ENCODE measurements at places on chromosomes 1 and 21.

- no peak for DNase-seq
- no peaks in the 10 kb centered on the region for H3K27me3 ChIP-seq
- no peaks in the 10 kb centered on the region for H3K4me1 ChIP-seq
- no peaks in the 10 kb centered on the region for H3K36me3 ChIP-seq
- no peak overlapping the region for H3K27ac ChIP-seq
- no peak overlapping the region for H3K4me3 ChIP-seq
Observed at GRCh38 chr1:245197121-245197520, 42.3 kb downstream of the KIF26B start.

DNA sequence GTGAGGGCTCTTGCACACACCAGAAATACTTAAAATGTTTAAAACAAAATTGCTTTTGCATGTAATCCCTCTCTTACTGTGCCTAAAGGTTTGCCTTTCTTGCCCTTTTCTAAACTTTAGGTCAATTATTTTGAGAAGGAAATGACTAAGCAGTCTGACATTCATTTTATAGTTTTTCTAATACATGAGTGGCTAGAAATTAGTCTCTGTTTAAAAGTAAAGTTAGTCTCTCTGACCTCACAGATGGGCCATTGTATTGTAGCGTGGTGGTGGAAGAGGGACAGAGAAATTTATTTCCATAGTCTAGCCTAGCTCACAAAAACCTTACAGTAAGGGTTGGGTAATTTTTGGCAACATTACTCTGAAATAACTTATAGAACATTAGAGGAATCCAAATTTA is 3.6 kb upstream of the COL11A1 start:
- no peaks in the 10 kb centered on the region for H3K36me3 ChIP-seq
- no peak overlapping the region for H3K27ac ChIP-seq
- peaks cover 22% of the 10 kb centered on the region for H3K4me1 ChIP-seq
- no peaks in the 10 kb centered on the region for H3K27me3 ChIP-seq

GRCh38 chr1:181126871-181127587 is 38.5 kb downstream of the IER5 start:
- no peak overlapping the region for H3K27ac ChIP-seq
- no peaks in the 10 kb centered on the region for H3K36me3 ChIP-seq
- no peaks in the 10 kb centered on the region for H3K27me3 ChIP-seq
- H3K4me3 ChIP-seq = no peak overlapping the region
- DNase-seq = no peak

GRCh38 chr1:209190591-209191261 is 392.8 kb upstream of the CAMK1G start:
- H3K27me3 ChIP-seq = no peaks in the 10 kb centered on the region
- DNase-seq = no peak
- H3K4me1 ChIP-seq = no peaks in the 10 kb centered on the region
- H3K36me3 ChIP-seq = no peaks in the 10 kb centered on the region
- H3K27ac ChIP-seq = no peak overlapping the region
- H3K4me3 ChIP-seq = no peak overlapping the region

- H3K4me3 ChIP-seq = no peak overlapping the region
- H3K36me3 ChIP-seq = no peaks in the 10 kb centered on the region
- H3K27me3 ChIP-seq = no peaks in the 10 kb centered on the region
Observed at GRCh38 chr1:48049823-48050535, 52.8 kb upstream of the TRABD2B start.

GRCh38 chr1:192973202-192973601 is 86.0 kb downstream of the UCHL5 start:
- no peaks in the 10 kb centered on the region for H3K27me3 ChIP-seq
- peaks cover 4% of the 10 kb centered on the region for H3K4me1 ChIP-seq
- no peak for DNase-seq
- no peak overlapping the region for H3K4me3 ChIP-seq
- no peak overlapping the region for H3K27ac ChIP-seq

GRCh38 chr1:172640111-172640510 is 18.8 kb upstream of the FASLG start:
- no peak for DNase-seq
- H3K27ac ChIP-seq = no peak overlapping the region

- H3K4me1 ChIP-seq = no peaks in the 10 kb centered on the region
- no peak overlapping the region for H3K27ac ChIP-seq
- no peak for DNase-seq
- H3K4me3 ChIP-seq = no peak overlapping the region
Observed at GRCh38 chr1:147648933-147649332, 21.4 kb downstream of the ACP6 start.

- H3K27ac ChIP-seq = no peak overlapping the region
- DNase-seq = no peak
Observed at GRCh38 chr1:85992791-85993190, 163.8 kb downstream of the COL24A1 start.

DNA sequence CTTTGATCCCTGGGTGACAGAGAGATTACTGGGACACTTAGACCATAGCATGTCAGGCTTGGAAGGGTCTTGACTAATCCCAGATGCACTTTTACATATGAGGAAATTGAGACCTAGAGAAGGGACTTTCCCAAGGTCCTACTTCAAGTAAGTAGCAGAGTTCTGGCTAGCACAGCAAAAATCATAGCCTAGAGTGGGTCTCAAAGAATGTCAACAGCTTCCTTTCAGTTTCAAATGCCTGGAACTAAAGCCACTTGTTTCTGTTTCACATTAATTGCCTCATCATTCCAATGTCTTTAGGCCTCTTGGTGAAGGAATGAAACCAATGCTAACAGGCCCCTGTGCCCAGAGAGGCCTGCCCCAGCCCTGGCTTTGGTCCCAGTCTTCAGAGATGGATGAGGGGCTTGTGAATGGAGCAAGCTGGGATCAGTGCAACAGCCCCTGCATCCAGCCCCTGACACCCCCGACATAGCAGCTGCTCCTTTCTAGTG is 26.6 kb downstream of the ATF3 start:
- no peaks in the 10 kb centered on the region for H3K36me3 ChIP-seq
- no peak for DNase-seq
- peak overlapping the region; percentile 72 for H3K27ac ChIP-seq
- H3K4me1 ChIP-seq = peaks cover 23% of the 10 kb centered on the region
- H3K27me3 ChIP-seq = no peaks in the 10 kb centered on the region

DNA sequence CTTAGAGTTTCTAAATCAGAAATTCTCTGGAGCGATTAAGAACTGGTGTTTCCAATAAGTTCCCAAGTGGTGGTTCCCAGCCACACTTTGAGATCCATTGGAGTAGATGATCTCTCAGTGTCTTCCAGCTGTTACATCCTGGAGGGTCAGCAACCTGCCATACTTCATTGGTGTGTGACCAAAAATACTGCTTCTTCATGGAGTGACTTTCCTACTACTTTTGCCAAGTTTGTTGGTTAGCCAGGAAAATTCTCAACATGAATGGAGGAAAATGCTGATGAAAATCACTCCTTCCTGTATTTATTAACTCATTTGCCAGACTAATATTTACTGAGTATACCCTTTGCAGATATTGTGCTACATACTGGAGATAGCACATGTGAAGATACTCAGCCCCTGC is 186.1 kb downstream of the FGGY start:
- DNase-seq = no peak
- H3K4me1 ChIP-seq = peaks cover 19% of the 10 kb centered on the region

DNA sequence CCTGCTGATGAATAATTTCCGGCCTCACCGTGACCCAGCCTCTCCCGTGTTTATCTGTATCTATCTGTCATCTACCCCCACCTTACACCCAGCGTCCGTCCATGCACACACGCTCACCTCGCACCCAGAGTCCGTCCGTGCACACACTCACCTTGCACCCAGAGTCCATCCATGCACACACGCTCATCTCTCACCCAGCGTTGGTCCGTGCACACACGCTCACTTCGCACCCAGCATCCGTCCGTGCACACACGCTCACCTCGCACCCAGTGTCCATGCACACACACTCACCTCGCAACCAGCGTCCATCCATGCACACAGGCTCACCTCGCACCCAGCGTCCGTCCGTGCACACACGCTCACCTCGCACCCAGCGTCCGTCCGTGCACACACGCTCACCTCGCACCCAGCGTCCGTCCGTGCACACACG is 25.0 kb upstream of the COL18A1 start:
- no peaks in the 10 kb centered on the region for H3K36me3 ChIP-seq
- no peak overlapping the region for H3K27ac ChIP-seq
- H3K4me3 ChIP-seq = no peak overlapping the region
- peaks cover 5% of the 10 kb centered on the region for H3K4me1 ChIP-seq
- DNase-seq = no peak

- no peaks in the 10 kb centered on the region for H3K4me1 ChIP-seq
- H3K27ac ChIP-seq = no peak overlapping the region
- no peak overlapping the region for H3K4me3 ChIP-seq
- DNase-seq = no peak
- H3K36me3 ChIP-seq = no peaks in the 10 kb centered on the region
Observed at GRCh38 chr1:58030456-58030855, 516.1 kb downstream of the OMA1 start.

- H3K4me3 ChIP-seq = no peak overlapping the region
- H3K27me3 ChIP-seq = no peaks in the 10 kb centered on the region
- no peaks in the 10 kb centered on the region for H3K36me3 ChIP-seq
- DNase-seq = no peak
- H3K27ac ChIP-seq = peak overlapping the region; percentile 93
Observed at GRCh38 chr1:201307231-201307630, 23.9 kb downstream of the PKP1 start.

DNA sequence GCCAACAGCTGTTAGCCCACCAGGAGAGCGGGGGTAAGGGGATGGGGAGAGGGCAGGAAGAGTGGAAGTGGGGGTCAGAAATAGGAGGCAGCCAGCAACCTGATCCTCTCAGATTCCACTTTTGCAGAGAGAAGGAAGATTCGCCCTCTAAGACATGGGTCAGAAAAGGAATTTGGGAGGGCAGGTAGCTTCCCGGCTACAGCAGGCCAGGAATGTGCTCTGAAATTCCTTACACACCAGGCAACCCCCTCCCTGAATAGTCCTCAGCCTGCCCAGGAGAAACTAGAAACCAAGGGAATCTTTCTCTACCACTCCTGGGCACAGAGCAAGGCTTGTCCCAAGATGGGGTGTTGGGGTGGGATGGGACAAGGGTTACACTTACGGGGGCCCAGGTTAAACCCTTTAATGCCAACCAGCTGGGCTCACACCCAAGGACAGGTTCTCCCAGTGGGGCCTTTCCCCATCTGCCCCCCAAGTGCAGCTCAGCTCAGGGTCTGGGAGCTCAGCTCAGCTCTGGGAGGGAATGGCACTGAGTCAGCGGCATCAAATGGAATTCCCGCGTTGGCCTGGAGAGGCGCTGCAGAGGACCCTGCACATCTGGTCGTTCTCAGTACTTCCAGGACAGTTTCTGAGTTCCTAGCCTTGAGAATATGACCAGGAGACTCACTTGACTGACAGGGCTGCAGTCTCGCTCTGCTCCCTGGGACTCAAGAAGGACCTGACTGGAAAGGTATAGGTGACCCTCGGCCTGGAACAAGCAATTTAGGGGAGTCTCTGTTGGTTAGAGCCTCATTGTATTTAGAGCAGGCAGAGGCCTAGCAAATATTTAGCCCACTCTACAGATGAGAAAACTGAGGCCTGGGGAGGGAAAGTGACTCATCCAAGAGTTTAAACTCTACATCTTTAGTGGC is 761 bp downstream of the TNNT2 start:
- DNase-seq = no peak
- no peaks in the 10 kb centered on the region for H3K27me3 ChIP-seq
- no peak overlapping the region for H3K4me3 ChIP-seq
- H3K4me1 ChIP-seq = no peaks in the 10 kb centered on the region
- H3K36me3 ChIP-seq = no peaks in the 10 kb centered on the region

GRCh38 chr1:82108843-82109242 is 308.1 kb downstream of the ADGRL2 start:
- H3K27ac ChIP-seq = no peak overlapping the region
- H3K4me1 ChIP-seq = no peaks in the 10 kb centered on the region

GRCh38 chr1:207956986-207957385 is 46.1 kb upstream of the CD34 start:
- DNase-seq = no peak
- no peak overlapping the region for H3K27ac ChIP-seq
- no peak overlapping the region for H3K4me3 ChIP-seq
- no peaks in the 10 kb centered on the region for H3K27me3 ChIP-seq
- peaks cover 28% of the 10 kb centered on the region for H3K4me1 ChIP-seq

GRCh38 chr1:172140591-172140990 is 279.9 kb upstream of the C1orf105 start:
- DNase-seq = no peak
- no peak overlapping the region for H3K4me3 ChIP-seq
- peak overlapping the region; percentile 94 for H3K27ac ChIP-seq
- no peaks in the 10 kb centered on the region for H3K36me3 ChIP-seq
